ENCODE measurements at places on chromosomes 7 and 10.
A peak's percentile ranks its signal among the peaks of the same experiment; 100 is the strongest.

DNA sequence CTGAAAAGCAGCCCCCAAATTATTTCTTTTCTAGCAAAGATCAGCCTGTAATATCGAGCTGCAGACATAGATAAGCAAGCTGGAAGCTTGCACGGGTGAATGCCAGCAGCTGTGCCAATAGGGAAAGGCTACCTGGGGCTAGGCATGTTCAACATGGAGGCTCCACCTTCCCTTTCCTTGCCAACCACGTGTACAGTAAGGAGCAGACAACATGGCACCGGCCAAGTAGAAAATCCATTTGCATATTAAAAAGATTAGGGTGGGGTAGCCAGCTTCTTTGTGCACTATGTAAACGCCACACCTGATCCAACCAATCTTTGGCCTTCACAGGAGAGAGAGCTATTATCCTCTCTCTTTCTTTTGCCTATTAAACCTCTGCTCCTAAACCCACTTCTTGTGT is 56.7 kb upstream of the SEPHS1 start:
- DNase-seq = no peak

GRCh38 chr7:33459340-33459751 is 330.0 kb downstream of the BBS9 start:
- peak; percentile 6 for DNase-seq

DNA sequence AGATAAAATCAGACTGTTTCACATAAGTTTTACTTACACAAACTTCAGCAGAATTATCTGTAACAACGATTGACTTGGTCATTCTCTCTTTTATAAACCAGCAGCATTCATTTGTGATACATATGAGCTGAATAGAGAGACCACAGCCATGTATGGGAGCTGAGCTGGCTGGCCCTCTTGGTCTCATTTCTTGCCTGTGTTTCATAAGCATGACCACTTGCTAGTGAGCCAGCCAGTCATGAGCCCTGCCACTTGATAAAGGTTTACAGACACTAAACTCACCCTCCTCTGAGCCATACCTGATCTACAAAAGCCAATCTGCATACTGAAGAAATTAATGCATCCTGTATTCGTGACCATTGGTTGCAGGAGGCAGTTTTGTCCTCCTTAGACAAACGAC is 82.1 kb downstream of the PKD1L1 start:
- DNase-seq = no peak

GRCh38 chr7:37318541-37318940 is 130.1 kb downstream of the ELMO1 start:
- no peak for DNase-seq

DNA sequence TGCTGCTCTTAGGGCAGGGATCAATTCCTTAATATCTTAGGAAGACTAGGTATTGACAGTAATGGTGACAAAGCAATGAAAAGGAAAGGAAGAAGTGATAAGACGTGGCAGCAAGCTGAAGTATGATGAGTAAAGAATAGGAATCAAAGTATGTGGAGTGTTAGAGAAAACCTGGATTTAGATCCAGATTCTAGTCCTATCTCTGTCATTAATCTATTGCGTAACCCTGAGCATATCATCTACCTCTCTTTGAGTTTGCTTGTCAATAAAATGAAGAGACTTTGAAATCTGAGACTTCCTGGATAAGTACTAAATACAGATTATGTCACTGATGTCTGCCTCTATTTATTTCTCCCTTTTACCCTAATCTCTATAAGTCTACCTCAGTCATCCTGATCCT is 89.2 kb downstream of the PTEN start:
- DNase-seq = no peak

GRCh38 chr10:50331486-50331885 is 80.2 kb upstream of the ASAH2 start:
- DNase-seq = no peak

GRCh38 chr7:129777195-129777844 is 165.8 kb downstream of the NRF1 start:
- DNase-seq = no peak

DNA sequence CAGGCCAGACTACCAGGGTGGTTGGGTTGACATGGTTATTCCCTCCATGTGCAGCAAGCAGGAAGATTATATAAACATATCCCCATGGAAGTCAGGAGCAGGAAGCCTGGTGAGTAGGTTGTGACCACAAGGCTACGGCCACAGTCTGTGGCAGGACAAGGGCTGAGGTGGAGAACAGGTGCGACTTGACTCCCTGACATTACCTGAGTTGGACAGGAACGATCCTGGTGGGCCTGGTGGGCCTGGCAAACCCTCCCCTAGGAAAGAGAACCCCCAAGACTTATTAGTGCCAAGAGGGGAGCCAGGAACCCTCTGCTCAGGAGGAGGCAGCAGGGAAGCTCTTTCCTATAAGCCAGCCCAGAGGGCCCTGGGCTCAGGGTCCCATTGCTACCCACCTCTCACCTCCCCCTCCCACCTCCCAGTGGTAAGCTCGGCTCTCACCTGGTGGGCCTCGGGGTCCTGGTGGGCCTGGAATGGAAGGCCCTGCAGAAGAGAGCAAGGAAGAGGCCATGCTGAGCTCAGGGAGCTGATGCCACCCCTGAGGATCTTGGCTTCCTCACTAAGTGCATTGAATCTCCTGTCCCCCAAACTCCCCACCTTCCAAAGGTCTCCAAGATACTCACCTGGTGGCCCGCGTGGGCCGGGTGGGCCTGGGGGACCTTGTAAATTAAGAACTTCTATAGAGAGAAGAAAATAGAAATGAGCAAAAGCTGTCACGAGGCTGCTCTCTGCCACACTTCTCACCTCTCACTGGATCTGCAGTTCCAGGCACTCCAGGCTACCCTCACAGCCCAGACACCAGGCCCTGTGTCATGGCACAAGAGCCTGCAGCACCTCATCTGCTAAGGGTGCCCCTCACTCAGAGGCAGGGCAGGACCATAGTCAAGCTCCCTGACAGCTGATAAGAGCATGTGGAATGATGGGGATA is 44.6 kb downstream of the COL17A1 start:
- no peak for DNase-seq

DNA sequence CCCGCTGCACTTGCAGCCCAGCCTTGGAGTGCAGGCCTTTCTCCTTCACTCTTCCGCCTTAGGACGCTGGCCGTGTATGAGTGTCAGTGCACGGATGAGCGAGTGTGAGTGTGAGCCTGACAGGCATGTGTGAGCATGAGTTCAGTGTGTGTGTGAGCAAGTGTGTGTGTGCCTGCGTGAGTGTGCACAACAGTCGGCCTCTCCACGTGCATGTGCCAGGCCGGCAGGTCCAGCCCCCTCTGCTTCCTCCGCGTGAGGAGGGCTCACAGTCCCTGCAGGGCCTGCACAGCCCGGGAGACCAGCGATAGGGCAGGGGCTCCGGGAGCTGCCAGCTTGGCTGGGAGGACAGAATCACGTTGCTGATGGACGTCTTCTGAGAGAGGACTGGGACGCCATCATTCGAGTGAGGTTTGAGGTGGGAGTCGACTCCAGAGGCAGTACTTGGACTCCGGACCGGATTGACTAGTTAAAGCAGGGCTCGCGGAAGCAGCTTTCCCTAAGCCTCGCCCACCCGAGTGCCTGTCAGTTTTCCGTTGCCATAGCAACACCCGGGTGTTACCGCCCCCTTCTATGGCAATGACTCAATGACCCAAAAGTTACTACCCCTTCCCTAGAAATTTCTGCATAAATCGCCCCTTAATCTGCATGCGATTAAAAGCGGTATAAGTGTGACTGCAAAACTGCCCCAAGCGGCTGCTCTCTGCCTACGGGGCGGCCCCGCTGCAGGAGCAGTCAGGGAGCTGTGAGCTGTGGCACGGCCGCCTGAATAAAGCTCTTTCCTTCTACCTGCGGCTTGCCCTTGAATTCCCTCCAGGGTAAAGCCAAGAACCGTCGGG is 19.6 kb upstream of the CFAP46 start:
- peak; percentile 79 for DNase-seq

GRCh38 chr10:46236546-46236887 is 50.3 kb upstream of the ANTXRL start:
- DNase-seq = no peak

DNA sequence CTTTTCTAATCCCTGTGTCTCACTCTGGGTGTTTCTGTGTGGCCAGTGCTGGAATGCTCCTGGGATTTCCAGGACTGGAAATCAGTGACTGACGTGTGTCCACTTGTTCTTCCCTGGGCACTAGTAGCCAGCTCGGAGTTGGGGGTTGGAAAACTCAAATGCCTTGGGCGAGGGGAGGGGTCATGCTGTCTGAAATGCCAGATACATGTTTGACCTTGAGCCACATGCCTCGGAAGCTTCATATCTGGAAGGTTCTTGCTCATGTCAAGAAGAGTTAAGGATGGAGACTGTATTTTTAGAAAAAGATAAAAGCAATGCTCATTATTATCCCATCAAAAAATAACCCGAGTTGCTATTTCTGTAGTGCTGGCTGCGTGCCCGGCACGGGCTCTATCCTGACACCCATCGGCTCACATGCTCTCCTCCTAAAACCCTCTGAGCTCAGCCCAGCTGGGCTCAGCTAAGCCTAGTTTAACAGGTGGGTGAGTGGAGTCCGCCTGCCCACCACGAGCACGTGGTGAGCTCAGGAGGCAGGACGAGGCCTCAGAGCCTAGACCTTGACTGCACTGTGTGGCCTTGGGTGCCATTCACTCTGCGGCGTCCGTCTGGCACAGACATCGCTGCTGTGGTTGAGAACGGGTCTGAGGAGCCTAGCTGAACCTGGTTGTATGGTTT is 6.4 kb downstream of the DPYSL4 start:
- DNase-seq = no peak

DNA sequence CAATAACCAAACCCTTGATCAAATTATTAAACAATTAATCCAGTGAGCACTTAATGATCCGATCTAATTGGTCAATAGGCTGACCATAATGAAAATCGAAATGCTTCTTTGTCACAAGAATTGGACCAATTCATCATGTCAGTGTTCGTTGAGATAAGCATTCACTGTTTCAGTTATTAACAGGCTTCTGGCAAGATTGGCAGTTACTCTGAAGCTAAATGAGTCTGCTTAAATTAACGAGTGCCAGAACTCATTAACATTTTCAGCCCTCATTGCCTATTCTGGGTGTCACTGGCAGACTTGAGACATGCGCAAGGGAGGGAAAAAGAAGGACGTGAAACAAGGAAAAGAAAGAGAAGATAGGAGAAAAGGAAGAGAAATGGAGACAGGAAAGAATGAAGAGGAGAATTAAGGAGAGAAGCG is 30.7 kb upstream of the SLC26A3 start:
- no peak for DNase-seq

DNA sequence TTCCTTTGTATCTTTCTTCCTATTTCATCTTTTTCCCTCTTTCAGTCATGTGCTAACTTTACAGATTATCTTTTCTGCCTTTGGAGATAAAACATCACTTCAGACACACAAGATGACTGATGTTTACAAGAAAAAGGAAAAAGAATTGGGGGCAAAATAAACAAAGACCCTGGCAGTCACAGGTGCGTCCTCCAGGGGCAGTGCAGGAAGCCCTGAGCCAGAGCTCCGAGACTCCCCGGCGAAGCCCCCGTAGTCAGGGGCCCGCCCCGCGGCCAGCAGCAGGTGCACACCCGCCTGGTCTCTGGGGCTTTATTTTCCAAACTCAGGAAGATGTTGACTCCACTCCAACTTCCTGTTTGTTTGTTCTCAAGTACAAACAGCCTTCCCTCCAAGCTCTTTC is 10.2 kb downstream of the STK32C start:
- DNase-seq = no peak

DNA sequence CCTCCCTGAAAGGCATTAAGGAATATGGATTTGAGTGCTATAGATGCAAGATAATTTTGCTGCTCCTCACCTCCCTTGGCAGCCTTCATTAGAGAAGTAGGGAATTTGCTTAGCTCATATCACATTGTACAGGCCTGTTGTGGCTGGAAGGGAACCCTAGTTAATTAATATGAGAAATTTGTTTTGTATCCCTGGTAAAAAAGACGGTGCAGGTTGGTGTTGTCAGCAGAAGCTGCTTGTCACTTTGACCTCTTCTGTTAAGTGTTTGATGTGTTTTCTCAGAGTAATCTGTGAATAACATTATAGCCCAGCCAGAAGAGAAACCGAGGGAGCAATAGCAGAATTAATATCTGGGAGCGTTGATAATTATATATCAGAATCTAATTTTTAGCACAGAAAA is 278.4 kb downstream of the LRMDA start:
- no peak for DNase-seq

GRCh38 chr7:116393654-116394053 is 105.9 kb upstream of the CAV2 start:
- DNase-seq = no peak

Data from inflammatory macrophage treated with lipopolysaccharide for 1 hour (primary cell).